H9 (cell line): ENCODE measurements at places on chromosomes 6 and 20. TPM values are rescaled to one million over a fixed set of nuclear protein-coding genes. Genes with fewer than 3 reads are reported as not detected.
A peak's percentile ranks its signal among the peaks of the same experiment; 100 is the strongest.

AIF1 gene
- total RNA-seq, result 3.2 and 4.2 TPM in 2 replicates

USP49 gene
- total RNA-seq, result 18.7 and 19.0 TPM in 2 replicates

LGSN gene
- 0.13 and 0.22 TPM in 2 replicates for total RNA-seq

RNF182 gene
- 3.5 and 3.7 TPM in 2 replicates for total RNA-seq

ADGRF1 gene
- not detected in 2 replicates for total RNA-seq

AIG1 gene
- total RNA-seq, result 43.3 and 44.6 TPM in 2 replicates

- H3K36me3 ChIP-seq, result peaks cover 4% of the 10 kb centered on the region
- no peak overlapping the region for H3K27ac ChIP-seq
- no peak for DNase-seq
- no peaks in the 10 kb centered on the region for H3K27me3 ChIP-seq
These were observed 565.1 kb upstream of the FLRT3 start for GRCh38 chr20:14902432-14903089.

DNA sequence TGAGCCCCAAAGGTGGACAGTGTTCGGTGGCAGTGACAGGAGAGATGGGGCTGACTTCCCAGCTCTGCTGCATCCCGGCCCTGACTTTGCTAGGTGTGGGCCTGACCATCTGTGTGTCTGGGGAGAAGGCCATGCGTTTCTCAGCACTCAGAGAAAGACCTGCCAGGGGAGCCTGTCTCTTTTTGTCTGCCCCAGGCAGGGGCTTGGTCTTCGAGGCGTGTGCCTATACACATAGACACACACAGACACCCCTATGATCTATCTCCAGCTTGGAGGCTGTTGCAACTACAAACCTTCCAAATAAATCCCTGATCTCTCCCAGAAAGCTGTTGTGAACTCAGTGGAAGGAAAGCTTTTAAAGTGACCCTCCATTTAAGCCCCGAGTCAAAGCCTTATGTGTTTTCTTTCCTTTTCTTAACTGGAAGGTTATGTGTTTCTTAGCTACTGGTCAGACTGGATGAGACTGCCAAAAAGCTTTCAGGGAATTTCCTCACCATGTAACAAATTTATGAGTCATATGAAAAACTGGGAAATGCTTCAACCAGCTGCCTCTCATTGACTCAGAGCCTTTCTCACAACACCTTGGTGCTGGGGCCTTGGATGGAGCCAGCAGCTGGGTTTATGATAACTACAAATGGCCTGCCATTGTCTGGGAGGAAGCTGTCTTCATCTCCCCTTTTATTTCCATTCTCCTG, 102.6 kb downstream of the CDC5L start:
- H3K27ac ChIP-seq, result no peak overlapping the region
- no peak overlapping the region for H3K4me3 ChIP-seq
- H3K4me1 ChIP-seq, result peaks cover 4% of the 10 kb centered on the region; the same call in 1 of the 2 replicates
- H3K27me3 ChIP-seq, result no peaks in the 10 kb centered on the region
- DNase-seq, result no peak

DNA sequence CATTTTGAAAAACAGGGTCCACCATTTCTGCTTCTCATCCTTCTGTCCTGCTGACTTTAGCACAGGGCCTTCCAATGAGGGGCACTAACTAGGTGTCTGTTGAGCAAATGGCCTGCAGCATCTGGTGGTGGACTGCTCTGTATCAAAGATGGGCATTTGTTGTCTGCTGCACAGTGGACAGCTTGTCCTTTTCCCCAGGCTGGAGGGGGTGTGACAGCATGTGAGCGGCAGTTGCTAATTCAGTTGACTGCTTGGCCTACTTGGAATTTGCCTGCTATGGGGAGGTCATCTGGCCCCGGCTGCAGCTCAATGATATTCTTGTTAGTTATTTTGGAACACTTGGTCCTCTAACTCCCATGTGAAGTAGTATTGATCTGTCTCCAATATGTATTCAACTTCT, 93.7 kb downstream of the SH3BGRL2 start:
- no peaks in the 10 kb centered on the region for H3K4me1 ChIP-seq
- H3K36me3 ChIP-seq, result no peaks in the 10 kb centered on the region
- H3K27me3 ChIP-seq, result no peaks in the 10 kb centered on the region
- H3K27ac ChIP-seq, result no peak overlapping the region

GRCh38 chr6:114989279-114989964, 646.6 kb upstream of the HS3ST5 start:
- no peak for DNase-seq
- no peaks in the 10 kb centered on the region for H3K27me3 ChIP-seq
- H3K27ac ChIP-seq, result no peak overlapping the region
- H3K4me1 ChIP-seq, result no peaks in the 10 kb centered on the region
- H3K36me3 ChIP-seq, result no peaks in the 10 kb centered on the region
- H3K4me3 ChIP-seq, result no peak overlapping the region

- no peak for DNase-seq
- H3K4me3 ChIP-seq, result no peak overlapping the region
- H3K27ac ChIP-seq, result no peak overlapping the region
- no peaks in the 10 kb centered on the region for H3K4me1 ChIP-seq
- H3K36me3 ChIP-seq, result no peaks in the 10 kb centered on the region
- no peaks in the 10 kb centered on the region for H3K27me3 ChIP-seq
These were observed 74.7 kb downstream of the LAMA4 start for GRCh38 chr6:112179631-112180030.

DNA sequence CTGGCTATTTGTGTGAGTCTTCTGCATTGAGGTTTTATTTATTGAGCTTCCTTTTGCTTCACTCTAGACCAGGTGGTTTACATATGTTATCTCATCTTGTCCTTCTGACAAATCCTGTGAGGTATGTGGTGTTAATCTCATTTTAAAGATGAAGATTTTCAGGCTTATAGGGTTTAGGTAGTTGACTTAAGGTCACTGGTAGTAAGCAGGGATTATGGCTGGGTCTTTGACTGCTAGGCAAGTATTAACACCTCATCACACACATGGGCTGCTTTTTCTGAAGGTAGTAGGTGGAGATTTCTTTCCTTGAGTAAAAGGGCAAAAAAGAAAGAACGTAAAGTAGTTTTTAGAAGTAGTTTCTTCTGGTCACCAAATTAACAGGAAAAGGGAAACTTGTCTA, 72.6 kb downstream of the CDKAL1 start:
- no peak for DNase-seq
- H3K36me3 ChIP-seq, result peaks cover 12% of the 10 kb centered on the region
- no peaks in the 10 kb centered on the region for H3K27me3 ChIP-seq
- H3K4me1 ChIP-seq, result no peaks in the 10 kb centered on the region
- H3K27ac ChIP-seq, result no peak overlapping the region

DNA sequence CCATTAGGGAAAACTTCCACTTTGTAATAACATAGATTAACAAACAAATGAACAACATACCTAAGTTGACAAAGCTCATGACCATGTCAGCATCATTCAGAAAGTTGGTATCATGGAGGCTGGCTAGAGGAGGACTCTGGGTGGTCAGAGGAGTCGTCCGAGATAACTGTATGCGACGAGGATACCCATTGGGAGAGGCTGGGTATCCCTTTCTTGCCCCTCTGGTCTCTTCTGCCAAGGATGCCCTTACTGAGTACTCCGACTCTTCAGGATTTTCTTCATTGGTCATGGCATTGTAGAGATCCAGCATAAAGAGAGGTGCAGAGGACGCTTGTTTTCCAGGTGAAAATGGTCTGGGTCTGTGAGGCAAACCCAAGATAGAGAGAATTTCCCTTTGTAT, 1.1 kb downstream of the BMP5 start:
- H3K4me1 ChIP-seq, result no peaks in the 10 kb centered on the region
- no peaks in the 10 kb centered on the region for H3K36me3 ChIP-seq
- no peak overlapping the region for H3K4me3 ChIP-seq
- H3K27me3 ChIP-seq, result no peaks in the 10 kb centered on the region
- DNase-seq, result no peak

GRCh38 chr6:38755207-38755606, 40.1 kb downstream of the DNAH8 start:
- DNase-seq, result no peak
- no peaks in the 10 kb centered on the region for H3K27me3 ChIP-seq
- no peak overlapping the region for H3K27ac ChIP-seq
- no peaks in the 10 kb centered on the region for H3K4me1 ChIP-seq
- H3K36me3 ChIP-seq, result no peaks in the 10 kb centered on the region

DNA sequence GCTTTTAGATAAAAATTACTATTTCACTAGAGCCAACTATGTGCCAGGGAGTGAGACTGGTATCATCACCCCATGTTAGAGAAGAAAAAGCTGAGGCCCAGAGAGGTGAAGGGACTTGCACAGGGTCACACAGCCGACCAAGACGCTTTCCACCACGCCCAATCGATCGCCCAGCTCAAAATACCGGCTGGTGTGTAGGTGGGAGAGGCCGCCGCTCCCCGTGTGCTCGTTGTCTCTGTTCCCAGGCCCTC, 253 bp upstream of the SNPH start:
- peak overlapping the region; percentile 87 for H3K4me3 ChIP-seq
- H3K27me3 ChIP-seq, result no peaks in the 10 kb centered on the region
- no peak for DNase-seq
- no peak overlapping the region for H3K27ac ChIP-seq
- H3K4me1 ChIP-seq, result no peaks in the 10 kb centered on the region

- no peaks in the 10 kb centered on the region for H3K27me3 ChIP-seq
- DNase-seq, result no peak
- peaks cover 11% of the 10 kb centered on the region; the same call in 1 of the 2 replicates for H3K4me1 ChIP-seq
These were observed 213.5 kb upstream of the SNX9 start for GRCh38 chr6:157609556-157609955.

DNA sequence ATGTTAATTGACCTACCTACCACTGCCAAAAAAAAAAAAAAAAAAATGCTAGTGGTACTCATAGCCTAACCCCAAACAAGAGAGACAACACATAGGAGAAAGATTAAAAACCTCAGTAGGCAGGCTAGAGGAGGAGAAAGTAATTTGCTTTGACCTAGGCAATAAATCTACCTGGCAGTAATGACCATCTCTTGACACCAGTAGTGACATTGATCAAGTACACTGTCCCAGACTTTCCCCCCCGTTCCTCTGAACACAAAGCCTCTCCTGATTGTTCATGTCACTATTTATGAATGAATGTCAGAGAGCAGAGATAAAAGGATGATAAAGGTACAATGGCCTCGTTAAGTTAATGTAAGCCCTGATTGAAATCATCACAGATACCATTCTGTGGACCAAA, 746.8 kb downstream of the CBLN4 start:
- H3K36me3 ChIP-seq, result no peaks in the 10 kb centered on the region; the same call in 1 of the 2 replicates
- H3K4me1 ChIP-seq, result no peaks in the 10 kb centered on the region
- no peak for DNase-seq
- H3K27ac ChIP-seq, result no peak overlapping the region
- H3K27me3 ChIP-seq, result no peaks in the 10 kb centered on the region; the same call in 1 of the 2 replicates

DNA sequence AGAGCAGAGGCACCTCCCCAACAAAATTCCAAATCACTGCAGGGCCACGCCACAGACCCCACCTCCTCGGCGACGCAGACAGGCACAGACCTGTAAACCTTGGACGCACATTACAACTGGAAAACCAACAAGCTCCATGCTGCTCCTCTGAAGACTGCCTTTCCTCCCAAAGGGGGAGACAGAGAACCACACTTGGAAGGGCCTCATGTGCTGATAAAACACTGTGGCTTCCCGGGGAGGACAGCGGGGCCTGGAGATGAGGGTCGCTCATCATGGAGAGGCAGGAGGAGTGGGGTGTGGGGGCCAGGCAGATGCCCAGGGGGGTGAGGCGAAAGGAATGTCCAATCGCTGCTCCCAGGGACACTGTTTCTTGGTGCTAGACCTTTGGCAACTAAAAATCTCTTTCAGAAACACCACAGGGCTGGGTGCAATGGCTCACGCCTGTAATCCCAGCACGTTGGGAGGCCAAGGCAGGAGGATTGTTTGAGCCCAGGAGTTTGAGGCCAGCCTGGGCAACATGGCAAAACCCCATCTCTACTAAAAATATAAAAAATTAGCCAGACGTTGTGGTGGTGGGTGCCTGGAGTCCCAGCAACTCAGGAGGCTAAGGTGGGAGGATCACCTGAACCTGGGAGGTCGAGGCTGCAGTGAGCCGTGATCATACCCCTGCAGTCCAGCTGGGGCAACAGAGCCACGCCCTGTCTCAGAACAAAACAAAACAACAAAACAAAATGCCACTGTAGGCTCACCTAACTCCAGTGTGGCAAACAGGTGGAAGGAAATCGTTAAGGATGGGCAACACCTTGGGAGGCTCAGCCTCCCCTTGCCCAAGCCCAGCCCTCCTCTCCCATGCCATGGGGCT, 53.8 kb downstream of the ABHD12 start:
- no peak overlapping the region for H3K4me3 ChIP-seq
- H3K27ac ChIP-seq, result no peak overlapping the region
- DNase-seq, result peak; percentile 66
- H3K4me1 ChIP-seq, result peaks cover 3% of the 10 kb centered on the region

DNA sequence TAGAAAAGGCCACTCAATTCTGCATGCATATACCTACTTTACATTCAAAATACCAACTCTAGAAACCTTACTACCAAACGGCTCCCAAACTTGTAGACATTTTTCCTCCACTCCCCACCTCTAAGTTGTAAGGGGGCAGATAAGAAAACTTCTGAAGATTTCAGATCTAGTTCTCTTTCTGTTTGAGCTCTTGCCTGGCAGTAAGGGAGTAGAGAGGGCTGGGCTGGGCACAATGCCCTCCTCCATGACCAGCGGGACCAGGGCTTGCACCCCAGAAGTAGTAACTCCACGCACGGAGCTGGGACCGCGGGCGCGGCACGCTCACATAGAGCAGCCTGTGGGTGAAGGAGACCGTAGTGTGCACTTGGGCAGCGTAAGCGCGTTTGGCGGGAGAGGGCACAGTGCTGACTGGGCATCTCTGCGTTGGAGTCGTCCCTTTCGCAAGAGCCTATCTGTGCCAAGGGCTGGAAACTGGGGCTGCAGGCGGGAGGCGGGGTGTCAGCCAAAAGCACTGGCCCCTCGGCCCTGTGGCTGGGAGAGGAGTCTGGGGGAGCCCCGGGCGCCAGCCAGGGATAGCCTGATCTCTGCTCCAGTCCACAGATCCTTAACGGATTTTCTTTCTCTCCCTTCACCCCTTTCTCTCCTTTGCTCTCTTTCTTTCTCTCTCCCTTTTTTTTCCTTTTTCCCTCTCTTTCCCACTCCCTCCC, 32.4 kb downstream of the PHACTR1 start:
- peak overlapping the region; percentile 86 for H3K4me3 ChIP-seq
- H3K27ac ChIP-seq, result no peak overlapping the region
- H3K27me3 ChIP-seq, result no peaks in the 10 kb centered on the region; the same call in 1 of the 2 replicates
- DNase-seq, result peak; percentile 83
- peaks cover 2% of the 10 kb centered on the region; the same call in 1 of the 2 replicates for H3K4me1 ChIP-seq

GRCh38 chr6:3701631-3702030, 49.9 kb downstream of the PXDC1 start:
- H3K27ac ChIP-seq, result no peak overlapping the region
- no peaks in the 10 kb centered on the region for H3K4me1 ChIP-seq
- no peak overlapping the region for H3K4me3 ChIP-seq
- H3K27me3 ChIP-seq, result no peaks in the 10 kb centered on the region
- peaks cover 28% of the 10 kb centered on the region for H3K36me3 ChIP-seq
